ENCODE measurements at places on chromosomes 2 and 18.

GRCh38 chr2:231379266-231380215, 16.0 kb upstream of the B3GNT7 start:
- DNase-seq: no peak

GRCh38 chr2:85699325-85699724, 5.2 kb downstream of the GNLY start:
- no peak for DNase-seq

- no peak for DNase-seq
Measured at GRCh38 chr2:206241736-206242135, 32.7 kb upstream of the ZDBF2 start.

GRCh38 chr2:29113027-29113686, 2.1 kb upstream of the CLIP4 start:
- DNase-seq: peak; percentile 89

GRCh38 chr2:198597648-198598047, 793.3 kb downstream of the PLCL1 start:
- no peak for DNase-seq

DNA sequence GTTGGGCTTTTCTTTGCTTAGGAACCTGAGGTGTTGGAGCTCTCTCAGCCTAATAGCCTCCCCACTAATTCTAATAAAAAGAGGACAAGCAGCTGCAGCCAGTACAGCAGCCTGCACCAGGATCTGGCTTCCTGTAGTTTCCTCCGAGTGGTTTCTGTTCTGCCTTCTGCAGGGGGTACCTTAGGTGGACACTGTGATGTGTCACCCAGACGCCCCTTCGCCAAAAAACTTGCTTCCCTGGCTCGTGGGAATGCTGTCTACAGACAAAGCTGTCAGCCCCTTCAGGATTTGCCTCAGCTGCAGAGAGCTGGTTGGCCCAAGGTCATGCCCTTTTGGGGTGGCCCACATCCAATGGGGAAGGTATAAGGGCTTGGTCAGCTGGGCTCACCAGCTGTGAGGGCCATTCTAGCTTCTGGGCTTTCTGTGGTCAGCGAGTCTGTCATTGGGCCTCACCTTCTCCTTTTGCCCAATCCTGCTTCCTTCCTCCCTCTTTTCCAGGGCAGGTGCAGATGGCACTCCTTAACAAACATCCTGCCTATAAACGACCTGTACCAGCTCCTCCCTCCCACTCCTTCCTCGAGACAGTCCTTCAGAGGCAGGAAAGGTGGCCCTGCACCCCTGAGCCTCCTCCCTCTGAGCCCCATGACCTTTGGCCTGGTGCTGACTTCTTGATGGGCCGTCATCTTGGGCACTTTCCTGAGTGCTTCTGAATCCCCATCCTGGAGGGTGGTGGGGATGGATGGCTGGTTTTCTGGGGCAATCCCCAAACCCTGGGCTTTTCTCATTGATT, 44.0 kb upstream of the ROCK2 start:
- DNase-seq: no peak

DNA sequence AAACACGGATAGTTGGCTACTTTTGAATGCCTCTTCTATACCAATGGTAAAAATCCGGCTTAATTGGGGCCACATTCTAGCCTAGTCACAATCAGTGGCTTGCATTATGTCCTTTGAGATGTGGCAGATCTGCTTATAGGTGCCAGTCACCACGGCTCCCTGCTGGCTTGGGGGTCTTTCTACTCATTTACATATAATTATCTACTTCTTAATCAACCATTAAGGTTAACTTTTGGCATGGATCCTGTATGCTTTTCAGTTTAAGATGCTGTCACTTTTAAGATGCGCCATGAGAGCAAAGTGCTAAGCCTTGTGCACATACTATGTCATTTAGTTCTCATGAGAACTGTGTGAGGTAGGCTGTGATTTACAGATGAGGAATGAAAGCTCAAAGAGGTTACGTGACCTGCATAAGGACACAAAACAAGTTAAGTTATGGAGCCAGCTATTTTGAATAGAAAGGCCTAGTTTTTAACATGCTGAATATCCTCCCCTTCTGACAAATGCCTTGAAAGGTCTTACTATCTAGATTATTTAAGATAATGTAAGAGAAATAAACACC, 4.1 kb downstream of the NEDD4L start:
- no peak for DNase-seq

DNA sequence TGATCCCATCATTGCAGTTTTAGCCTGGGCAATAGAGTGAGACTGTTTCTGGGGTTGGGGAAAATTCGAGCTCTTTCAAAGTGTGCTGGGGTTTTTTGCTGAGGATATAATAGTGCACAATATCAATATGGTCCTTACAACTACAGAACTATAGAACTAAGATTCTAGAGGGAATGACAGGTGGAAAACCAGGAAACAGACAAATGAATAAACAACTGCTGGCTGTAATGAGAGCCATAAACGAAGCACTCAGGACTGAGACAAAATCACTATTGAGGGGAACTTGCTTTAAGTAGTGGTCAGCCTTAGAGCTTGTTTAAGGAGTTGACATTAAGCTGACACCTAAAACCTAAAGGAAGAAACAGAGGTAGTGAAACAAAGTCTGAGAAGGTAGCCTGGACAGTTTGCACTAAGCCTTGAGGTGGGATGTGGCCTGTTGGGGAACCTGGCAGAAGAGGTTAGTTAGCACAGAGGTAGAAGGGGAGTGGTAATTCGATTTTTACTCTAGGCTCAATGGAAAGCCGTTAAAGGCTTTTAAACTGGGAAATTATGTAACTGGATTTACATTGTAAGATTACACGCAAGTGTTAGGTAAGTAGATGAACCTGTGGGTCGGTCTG, 33.8 kb downstream of the LCLAT1 start:
- no peak for DNase-seq

DNA sequence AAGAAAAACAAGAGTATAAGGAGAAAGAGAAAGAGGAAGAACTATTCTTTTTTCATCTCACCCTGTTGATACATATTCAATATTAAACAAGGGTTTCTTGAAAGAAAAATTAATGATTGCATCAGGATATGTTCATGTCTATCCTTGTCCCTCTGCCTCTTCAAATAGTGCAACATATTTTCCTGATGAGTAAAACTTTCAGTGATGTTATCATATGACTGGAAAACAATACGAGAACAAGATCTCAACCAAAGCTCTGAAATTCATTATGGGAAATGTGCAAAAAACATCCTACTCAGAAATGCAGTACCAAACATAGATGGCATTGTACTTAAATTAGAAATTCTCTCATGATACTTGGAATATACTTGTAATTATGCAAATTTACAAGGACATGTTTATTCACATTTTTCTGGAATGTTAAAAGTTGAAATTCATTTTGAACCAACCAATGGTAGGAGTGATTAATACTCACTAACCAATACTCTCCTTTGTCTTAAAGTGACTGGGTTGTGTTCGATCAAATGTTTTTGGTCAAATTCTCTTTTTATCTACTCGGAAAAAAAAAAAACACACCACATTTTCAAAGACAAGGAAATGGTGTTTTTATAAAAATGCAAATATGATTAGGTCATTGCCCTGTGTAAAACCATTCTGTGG, 148.9 kb upstream of the GULP1 start:
- DNase-seq: no peak

- no peak for DNase-seq
Measured at GRCh38 chr2:144136297-144137010, 383.5 kb downstream of the ZEB2 start.

GRCh38 chr2:46258937-46259776, 38.0 kb upstream of the EPAS1 start:
- no peak for DNase-seq

Data from inflammatory macrophage (primary cell).